Cortex of kidney (tissue), 1 donor: ENCODE measurements at places on chromosomes 7 and 10.

- DNase-seq: no peak
These were observed 47.8 kb upstream of the CDK6 start for GRCh38 chr7:92884218-92884617.

GRCh38 chr10:133096616-133097269, 9.0 kb downstream of the ADGRA1 start:
- no peak for DNase-seq

DNA sequence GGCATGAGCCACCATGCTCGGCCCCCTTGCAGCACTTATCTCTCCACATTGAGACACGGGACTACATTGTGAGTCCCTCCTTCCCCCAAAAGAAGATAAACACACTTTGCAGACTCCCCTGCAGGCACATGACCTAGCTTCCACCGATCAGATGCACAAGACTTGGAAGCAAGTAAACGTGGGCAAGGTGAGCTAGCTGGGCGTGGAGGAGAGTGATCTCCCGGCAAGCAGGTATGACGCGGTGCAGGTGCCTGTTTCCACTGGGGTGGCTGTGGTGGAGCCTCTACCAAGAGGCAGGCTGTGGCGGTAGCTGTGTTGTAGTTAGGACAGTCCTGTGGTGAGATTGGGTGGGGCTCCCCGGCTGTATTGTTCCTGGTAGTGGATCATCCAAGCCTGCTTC, 7.7 kb upstream of the COMTD1 start:
- DNase-seq: no peak

- DNase-seq: no peak
These were observed 58.2 kb upstream of the CHST15 start for GRCh38 chr10:124151466-124152095.

DNA sequence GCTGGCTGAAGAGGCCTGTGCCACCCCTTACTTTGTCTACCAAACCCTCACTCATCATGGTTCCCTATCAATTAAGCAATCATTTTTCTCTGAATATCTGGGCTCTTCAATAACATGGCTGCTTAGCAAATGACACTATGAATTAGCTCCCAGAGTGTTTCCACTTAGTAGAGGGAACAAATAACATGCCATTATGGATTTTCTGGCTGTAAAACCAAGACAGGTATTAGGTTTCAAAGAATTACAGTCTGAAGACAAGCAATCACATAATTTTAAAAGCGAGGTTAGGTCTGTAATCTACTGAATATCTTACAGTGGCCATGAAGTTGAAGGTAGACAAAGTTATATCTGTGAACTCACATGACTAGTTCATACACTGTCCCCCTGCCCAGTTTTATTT, 220.8 kb upstream of the PHYHIPL start:
- DNase-seq: no peak

DNA sequence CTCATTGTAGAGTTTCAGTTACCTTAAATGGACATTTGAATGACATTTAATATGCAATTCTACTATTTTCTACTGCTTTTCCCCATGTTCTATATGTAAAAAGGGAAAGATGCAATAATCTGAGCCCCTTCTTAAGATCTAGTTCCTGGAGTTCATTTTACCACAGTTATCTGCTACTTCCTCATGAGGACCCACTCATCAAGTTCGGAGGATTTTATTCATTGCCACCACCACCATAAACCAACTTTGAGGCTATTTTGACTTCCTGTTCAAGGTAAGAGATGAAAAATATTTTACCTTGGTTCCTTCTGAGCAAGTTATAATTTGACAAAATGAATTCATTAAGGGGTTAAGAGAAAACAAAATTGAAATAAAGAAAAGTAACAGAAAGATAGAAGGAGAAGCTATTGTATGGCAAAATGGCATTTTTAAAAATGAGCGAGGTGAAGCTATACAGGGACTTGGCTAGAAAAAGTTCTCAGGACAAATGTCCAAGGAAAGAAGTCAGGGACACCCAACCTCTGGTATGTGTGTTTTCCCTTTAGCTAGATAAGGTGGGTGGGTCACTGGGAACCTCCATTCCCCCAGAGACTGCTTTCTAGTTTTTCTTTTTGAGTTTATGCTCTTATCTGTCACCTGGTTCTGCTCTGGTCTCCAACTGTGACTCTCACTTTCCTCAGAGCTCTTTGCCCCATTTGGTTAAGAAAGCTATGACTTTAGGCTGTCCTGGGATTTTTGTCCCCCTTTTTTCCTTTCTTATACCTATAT, 14.9 kb upstream of the FAM3C start:
- DNase-seq: no peak

- no peak for DNase-seq
These were observed 97.4 kb downstream of the CPED1 start for GRCh38 chr7:121085922-121086321.

GRCh38 chr10:83945982-83946718, 193.2 kb upstream of the GHITM start:
- no peak for DNase-seq

GRCh38 chr10:103663802-103664201, 170.3 kb downstream of the NEURL1 start:
- DNase-seq: no peak

DNA sequence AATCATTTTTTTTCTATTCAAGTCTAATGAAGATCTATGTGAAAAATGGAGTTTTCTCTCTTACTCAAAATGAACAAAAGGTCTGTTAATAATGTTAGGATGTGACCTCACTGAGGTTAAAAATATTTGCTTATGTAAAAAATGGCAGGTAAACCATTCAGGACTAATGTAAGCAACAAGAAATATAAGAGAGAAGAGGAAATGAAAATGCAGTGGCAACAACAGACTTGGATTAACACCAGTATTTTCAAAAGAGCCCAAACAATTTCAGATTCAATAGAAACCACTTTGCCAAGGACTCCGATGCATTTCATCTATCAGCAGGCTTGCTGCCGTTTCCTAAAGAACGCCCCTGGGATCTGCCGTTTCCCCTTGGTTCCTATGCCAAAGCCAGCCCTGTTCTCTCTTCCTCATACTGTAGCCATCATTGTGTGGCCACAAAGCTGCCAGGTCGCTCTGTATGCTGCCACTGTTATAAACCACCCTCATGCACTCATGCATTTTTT, 66.4 kb downstream of the MTURN start:
- no peak for DNase-seq

- DNase-seq: no peak
These were observed 1.4 kb downstream of the HSPA12A start for GRCh38 chr10:116740971-116741370.

- no peak for DNase-seq
These were observed 36.3 kb downstream of the POT1 start for GRCh38 chr7:124893140-124893827.

DNA sequence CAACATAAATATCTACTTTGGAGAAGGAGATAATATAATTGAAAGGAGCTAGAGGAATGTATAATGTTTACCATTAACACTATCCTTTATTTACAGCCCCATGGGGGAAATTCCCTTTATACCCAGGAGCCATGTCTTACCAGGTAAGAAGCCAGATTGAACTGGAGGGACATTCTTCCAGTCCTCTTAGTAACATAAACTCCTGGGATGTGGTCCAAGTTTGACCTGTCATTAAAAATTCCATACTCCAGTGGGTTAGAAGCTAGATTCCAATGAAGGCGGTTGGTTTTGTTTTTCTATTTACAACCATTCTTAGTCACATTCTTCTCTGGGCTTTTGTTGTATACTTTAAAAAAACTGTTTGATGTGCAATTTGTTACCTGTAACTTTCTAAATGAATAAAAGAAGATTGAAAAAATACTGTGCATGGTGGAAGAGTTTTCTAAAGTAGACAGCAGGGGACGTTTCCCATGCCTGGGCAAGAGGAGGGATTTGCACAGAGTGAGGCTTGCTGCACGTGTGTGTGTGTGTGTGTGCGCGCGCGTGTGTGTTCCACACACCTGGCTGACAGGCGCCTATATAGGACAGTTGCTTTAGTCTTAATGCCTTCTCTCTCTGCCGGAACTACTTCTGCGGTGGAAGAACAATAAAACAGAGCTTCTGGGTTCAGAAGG, 2.0 kb downstream of the PLCE1 start:
- no peak for DNase-seq

- no peak for DNase-seq
These were observed 14.2 kb upstream of the ZNF107 start for GRCh38 chr7:64651632-64652165.

- DNase-seq: no peak
These were observed 5.1 kb downstream of the AKR1B15 start for GRCh38 chr7:134553976-134554375.

- no peak for DNase-seq
These were observed 106.2 kb downstream of the ABCC2 start for GRCh38 chr10:99888622-99889021.

DNA sequence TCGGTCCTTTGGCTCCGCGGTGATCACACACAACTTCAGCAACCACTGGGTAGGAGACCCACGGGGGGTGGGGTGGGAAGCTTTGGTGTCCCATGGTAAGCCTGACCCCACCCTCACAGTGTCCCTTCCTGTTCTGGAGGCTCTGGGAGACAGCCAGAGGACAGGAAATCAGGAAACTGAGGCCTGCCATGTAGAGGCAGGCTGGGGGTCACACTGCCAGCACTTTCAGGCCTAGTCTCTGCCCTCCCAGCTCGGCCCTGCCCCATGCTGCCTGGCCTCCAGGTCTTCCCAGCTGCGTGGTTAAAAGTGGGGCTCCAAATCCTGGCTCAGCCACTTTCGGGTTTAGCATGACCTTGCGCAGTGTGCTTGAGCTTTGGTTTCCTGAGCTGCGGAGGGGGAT, 10.9 kb downstream of the AQP1 start:
- DNase-seq: no peak

DNA sequence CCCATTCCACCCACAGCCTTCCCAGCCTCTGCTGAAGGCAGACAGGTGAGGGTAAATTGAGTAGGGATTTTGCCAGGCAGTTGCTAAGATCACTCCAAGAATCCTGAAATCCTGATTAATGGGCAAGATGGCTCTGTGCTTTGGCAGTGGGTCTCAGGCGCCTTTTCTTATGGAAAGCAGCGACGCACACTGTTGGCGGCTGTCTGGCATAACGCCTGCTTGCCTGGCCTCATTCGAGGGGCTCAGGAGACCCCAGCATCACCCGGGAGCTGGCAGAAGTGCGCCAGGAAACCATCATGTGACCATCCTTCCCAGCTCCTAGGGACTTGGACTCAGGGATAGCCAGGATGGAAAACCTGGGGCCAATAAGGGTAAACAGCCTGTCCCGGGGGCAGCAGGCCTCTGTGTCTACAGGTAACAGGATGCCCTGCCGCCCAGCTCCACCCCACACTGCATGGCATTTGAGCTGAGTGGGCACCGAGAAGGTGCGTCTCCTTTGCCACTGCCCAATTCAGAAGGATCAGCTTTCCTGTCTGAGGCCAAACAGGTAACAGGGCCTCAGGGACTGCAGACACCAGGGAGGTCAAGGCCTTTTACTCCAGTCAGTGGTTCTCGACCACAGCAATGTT, 98.6 kb downstream of the FAM53B start:
- DNase-seq: no peak

DNA sequence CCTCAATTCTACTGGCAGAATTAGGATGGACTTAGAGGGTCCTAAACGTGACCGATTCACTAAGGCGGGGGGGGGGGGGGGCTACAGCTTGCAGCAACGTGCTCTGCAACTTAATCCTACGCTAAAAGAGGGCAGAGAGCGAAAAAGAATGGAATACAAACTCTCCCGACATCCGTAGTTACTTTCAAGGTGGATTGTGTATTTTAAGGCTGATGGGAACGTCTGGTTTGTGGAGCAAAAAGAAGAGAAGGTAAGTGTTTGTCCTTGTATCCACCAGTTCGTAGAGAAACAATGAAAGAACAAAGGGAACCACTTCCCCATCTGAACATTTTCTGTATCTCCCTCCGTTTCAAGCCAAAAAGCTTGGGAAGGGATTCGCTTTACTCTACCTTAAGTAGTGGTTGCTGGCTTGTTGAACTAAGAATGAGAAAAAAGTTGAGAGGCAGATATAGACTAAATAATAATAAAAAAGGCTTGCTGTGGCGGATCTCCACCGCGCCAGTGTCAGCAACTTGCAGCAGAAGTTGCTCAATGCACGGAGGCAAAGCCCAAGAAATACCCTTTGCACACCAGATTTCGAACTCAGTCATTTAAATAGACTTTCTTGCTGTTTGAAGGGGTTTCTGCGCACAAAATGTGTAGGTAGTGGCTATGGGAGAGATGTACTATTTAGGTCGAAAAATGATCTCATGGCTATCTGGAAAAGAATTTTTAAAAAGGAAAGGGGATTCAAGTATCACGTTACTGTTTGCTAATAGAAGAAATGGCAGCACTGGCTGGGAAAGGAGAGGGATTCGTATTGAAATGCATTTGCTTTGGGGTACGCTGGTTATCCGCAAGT, 736 bp downstream of the SKIDA1 start:
- DNase-seq: no peak

GRCh38 chr10:5509691-5510090, 10.3 kb upstream of the CALML5 start:
- no peak for DNase-seq

GRCh38 chr10:63258920-63259678, 126.0 kb downstream of the NRBF2 start:
- DNase-seq: no peak

DNA sequence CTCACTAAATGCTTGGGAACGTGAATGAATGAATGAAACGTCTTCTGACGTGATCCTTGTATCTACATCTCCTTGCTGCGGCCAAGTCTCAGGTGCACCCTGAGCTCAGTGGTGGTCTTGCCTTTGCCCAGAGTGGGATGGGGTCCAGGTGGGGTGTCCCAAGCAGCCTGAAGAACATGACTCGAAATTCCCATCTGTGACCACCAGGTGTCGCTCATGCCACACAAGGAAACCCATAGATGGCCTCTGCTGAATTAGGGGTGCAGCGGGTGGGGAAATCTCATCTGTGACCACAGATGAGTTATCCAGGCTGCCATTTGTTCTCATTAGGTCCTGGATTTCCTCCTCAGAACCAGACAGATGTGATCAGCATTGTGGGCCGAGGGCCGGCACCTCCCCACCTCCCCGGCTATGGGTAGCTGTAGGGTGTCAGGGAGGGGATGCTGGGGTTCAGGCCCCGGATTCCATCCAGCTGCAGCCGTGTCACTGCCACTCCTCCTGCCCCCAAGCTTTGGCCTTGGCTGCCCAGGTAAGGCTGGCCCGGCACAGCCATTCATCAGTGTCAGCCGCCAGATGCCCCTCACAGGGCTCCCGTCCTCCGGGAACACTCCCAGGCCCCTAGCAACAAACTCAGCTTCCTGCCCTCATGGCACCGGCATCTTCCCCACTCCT, 21.0 kb upstream of the GNA12 start:
- no peak for DNase-seq

DNA sequence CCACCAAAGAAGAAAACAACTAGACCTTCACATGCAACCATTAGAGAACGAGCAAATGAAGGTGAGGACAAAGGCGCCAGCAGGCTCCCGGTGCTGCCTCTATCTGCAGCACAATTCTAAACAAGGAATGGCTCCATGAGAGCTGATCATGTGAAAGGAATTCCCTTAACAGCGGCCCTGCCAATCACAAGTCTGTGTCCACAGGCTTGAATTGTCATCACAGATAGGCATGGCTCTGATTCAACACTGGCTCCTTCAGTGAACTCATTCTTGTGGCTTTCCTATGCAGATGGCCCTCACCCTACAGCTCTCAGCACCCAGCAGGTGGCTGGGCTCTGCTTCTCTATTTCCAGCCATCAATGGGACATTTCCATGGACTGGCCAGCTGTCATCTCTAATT, 36.2 kb downstream of the LAMB1 start:
- no peak for DNase-seq
